ENCODE measurements at places on chromosomes 16 and 17.
A peak's percentile ranks its signal among the peaks of the same experiment; 100 is the strongest.

- DNase-seq, result no peak
These were observed 8.2 kb downstream of the NMRAL1 start for GRCh38 chr16:4465977-4466779.

GRCh38 chr17:18248811-18249210 is 9.7 kb downstream of the FLII start:
- DNase-seq, result no peak

DNA sequence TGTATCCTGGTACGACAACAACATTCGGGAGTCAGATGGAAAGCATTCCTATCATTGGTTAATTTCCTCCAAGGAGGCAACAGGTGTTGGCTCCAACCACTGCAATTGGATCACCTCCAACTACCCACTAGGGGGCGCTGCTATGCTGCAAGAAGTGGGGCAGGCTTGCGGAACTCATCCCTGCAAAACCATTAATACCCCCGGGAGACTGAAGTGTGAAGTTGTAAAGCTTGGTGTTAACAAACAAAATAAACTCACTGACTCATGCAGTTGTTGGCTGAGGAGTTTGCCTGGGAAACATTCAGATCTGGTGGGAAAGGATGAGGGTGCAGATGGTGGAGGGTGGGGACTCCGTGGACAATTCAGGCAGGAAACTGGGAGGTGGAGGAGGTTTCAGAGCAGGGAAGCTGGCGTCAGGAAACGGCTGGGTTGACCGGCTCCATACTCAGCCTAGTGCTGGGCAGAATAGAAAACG is 84.9 kb downstream of the HS3ST2 start:
- DNase-seq, result peak; percentile 64

- no peak for DNase-seq
These were observed 308.0 kb downstream of the GRIN2A start for GRCh38 chr16:9874219-9874618.

Data from NCI-H460 (cell line).